Central memory CD4-positive, alpha-beta T cell (primary cell): ENCODE measurements at places on chromosomes 13 and 19.

DNA sequence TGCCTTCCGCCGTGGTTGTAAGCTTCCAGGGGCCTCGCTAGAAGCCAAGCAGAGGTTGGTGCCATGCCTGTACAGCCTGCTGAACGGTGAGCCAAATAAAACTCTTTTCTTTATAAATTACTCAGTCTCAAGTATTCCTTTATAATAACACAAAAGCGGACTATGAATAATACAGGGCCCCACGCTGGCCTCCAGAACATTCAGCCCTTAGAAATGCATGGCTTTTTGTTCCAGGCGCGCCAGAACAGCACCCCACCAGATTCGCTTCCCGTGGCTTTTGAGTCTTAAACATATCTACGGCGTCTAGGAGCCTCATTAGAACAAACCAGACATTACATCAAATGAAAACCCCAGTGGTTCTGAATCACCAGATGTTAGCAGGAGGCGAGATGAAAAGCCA, 75.1 kb downstream of the SLC15A1 start:
- no peak for DNase-seq

- DNase-seq: no peak
These were observed 41.3 kb upstream of the IGFL4 start for GRCh38 chr19:46081928-46082727.

GRCh38 chr19:30376826-30377425, 4.7 kb downstream of the ZNF536 start:
- no peak for DNase-seq

DNA sequence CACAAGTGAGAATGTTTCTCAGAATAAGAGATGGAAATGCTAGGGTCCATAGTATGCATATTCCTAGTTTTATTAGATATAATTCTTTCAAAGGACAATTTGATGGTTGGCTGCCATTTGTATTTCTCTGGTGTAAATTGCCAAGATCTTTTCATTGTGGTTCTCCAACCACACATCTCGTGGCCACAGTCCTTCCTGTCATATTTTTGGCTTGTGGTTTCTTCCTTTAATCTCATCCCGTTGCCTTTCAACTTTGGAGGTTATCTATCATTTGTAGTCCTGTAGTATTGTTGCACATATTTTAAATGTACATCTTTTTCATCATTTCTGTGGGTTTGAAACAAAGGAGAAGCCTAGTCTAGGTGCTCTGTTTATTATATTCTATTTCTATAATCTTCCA, 61.2 kb downstream of the WASF3 start:
- DNase-seq: no peak

DNA sequence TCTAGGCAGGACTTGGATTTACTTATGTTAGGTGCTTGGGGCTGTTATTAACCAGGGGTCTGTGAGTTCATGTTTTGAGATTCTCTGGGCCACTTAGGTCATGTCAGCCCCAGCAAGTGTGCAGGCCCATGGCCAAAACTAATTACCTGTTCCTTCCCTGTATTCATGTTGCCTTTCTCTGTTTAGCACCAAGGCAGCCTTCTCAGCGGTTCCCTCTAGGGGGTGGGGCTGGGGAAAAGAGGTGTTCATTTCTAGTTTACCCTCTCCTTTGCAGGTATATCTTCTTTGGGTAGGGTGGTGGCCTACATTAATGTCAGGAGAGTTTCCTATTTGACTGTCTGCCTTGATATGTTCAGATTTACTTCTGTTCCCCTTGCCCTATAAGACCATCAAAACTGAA, 61.7 kb downstream of the PDS5B start:
- DNase-seq: no peak
